ENCODE measurements at places on chromosomes 5 and 9.

GRCh38 chr9:134807716-134808446 is 72.7 kb upstream of the FCN2 start:
- peak; percentile 28 for DNase-seq

DNA sequence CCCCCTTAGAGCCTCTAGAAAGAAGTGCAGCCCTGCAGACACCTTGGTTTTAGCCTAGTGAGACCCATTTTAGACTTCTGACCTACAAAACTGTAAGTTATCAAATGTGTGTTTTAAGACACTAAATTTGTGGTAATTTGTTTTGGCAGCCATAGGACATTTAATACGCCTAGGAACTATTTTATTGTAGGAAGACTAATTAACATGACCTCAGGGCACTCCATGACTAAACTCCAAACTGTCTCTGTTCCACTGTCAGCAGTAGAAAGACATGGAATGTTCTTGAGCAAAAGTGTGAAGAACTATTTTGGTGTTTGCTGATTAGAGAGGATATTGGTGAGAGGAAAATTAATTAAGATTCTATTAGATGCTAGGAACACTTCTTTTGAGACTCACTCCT is 4.1 kb upstream of the APC start:
- no peak for DNase-seq

- peak; percentile 53 for DNase-seq
Measured at GRCh38 chr9:109779711-109780452, at the start of gene PALM2AKAP2. Gene PALM2AKAP2 (plus strand): TSS chr9:109780198. CDS start chr9:109780489, 291 bp downstream.

GRCh38 chr5:180367300-180367699 is 14.2 kb upstream of the GFPT2 start:
- no peak for DNase-seq

- peak; percentile 59 for DNase-seq
Measured at GRCh38 chr5:56950626-56951125, 1.2 kb downstream of the MIER3 start.

DNA sequence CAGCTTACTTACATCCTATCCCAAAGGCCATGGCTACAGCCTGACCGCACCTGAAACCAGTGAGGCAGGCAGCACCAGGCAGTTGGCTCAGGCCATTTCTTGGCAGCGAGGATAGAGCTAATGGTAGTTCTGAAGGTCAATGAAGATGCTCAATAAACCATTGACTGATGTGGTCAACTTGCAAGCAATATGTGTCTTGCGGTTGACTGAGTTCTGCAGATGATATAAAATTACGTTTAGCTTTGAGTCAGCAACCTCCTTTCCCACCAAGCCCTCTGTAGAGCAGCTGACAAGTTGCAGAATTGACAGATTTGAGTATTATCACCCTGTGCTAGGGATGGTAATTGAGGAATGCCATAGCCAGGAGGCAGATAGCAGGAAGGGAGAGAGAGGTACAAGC is 189.0 kb upstream of the PUM3 start:
- DNase-seq, result no peak

GRCh38 chr9:116697362-116697761 is 10.3 kb downstream of the TRIM32 start:
- DNase-seq, result peak; percentile 55

- DNase-seq, result no peak
Measured at GRCh38 chr9:122176916-122177315, 17.2 kb downstream of the MORN5 start.

DNA sequence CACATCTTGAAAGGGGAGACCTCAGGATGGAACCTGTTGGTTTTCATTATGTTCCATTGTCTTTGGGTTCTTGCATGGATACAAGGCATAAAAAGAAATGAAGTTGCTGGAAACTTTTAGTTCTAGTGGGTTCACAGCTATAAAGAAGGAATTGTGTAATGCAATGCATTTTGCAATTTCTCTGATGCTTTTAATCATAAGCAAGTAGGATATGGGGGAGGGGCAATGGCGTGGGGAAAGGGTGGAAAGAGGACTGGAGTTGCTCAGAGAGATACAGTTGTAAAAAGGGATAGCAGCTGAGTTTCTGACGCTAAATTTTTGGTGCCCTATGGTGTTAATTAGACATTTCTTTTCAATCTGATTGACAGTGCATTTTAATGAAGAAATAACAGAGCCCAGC is 88.6 kb upstream of the FANCC start:
- DNase-seq, result peak; percentile 35

All from stromal cell of bone marrow (primary cell).